ELR (cell line): ENCODE measurements at places on chromosomes 13 and 19.

DNA sequence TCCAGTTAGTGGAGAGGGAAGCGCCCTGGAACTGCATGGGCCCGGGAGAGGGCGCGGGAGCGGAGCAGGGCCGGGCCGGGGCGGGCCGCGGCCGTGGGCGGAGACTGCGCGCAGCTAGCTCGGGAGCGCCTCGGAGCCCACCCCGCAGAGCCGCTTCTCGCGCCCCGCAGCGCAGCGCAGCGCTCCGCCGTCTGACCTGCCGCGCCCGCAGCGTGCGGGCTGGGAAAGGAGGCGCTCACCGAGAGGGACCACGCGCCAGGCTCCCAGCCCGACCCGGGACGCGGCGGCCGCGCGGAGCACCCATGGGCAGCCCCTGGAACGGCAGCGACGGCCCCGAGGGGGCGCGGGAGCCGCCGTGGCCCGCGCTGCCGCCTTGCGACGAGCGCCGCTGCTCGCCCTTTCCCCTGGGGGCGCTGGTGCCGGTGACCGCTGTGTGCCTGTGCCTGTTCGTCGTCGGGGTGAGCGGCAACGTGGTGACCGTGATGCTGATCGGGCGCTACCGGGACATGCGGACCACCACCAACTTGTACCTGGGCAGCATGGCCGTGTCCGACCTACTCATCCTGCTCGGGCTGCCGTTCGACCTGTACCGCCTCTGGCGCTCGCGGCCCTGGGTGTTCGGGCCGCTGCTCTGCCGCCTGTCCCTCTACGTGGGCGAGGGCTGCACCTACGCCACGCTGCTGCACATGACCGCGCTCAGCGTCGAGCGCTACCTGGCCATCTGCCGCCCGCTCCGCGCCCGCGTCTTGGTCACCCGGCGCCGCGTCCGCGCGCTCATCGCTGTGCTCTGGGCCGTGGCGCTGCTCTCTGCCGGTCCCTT, at the start of gene MLNR:
TSS of gene MLNR (plus strand) at position 303 of the 820 bp plus-strand sequence. CDS start at position 303, 0 bp downstream.
- DNase-seq = no peak

- DNase-seq = no peak
These were observed 8.3 kb downstream of the HMGB1 start for GRCh38 chr13:30457306-30457891.

DNA sequence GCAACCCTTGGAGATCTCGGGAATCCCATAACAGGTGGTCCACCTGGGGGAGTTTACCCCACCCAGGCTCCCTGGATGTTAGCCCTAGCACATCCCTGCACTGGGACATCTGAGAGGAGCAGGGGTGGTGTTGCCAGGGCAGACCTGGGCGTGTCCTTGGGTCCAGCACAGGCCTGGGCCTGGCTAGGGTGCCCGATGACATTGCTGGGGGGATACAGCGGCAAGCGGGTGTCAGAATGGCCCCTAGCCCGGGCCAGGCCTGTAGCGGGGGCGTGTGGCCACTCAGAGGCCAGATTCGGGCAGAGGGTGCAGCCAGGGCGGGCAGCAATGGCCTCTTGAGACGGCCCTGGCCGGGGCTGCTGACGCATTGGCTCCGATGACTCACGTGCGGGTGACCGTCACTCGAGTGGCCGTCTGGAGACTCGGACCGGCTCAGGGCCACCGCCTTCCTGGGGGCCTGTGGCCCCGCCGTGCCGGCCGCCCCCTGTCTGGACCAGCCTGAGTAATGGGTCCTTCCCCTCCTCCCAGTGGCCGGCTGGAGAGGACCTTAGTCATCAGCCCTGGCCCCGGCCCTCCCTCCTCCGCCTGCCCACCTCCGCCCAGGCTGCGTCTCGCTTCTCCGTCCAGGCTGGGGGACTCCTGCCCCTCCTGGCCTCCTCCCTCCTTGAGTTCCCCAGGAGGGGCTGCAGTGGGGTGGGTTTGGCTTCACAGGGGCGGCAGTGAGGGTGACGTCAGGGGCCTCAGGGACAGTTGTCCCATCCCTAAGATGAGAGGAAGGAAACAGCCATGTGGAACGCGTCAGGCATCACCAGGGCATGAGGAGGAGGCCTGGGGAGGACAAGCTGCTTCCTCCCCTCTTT, 23.2 kb upstream of the CRTC1 start:
- peak; percentile 86 for DNase-seq

- DNase-seq = peak; percentile 61
These were observed 27.0 kb downstream of the SAE1 start for GRCh38 chr19:47157431-47158321.

DNA sequence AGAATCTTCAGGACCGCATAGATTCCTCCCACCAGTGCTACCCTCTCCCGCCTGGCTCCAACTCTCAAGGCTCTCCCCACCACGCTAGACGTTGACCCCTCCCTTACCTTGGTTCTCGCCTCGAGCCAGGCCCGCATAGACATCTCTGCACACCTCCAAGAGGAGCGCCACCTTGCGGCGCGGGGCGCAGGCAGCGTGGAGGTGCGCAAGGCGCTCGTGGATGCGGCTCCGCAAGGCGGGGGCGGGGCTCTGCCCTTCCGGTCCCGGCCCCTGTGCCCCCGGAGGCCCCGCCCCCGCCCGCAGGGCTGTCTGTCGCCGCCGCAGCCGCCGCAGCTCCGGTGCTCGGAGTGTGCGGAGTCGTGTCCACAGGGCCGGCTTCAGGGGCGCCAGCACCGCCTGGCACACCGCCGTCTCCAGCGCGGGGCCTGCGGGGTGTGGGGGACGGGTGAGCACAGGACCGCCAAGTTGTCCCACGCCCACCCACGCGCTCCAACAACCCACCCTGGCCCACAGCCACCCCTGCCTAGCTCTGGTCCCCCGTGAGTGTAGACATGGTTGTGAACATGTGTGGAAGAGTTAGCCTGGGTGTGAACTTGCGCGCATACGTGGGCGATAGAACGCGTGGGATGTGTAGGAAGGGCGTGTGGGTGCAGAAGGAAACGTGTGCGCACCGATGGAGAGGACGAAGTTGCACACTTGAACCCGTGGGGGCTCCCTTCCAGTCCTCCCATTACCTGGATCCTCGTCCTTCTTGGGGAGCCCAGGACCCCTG, 8.1 kb downstream of the RINL start:
- peak; percentile 69 for DNase-seq

DNA sequence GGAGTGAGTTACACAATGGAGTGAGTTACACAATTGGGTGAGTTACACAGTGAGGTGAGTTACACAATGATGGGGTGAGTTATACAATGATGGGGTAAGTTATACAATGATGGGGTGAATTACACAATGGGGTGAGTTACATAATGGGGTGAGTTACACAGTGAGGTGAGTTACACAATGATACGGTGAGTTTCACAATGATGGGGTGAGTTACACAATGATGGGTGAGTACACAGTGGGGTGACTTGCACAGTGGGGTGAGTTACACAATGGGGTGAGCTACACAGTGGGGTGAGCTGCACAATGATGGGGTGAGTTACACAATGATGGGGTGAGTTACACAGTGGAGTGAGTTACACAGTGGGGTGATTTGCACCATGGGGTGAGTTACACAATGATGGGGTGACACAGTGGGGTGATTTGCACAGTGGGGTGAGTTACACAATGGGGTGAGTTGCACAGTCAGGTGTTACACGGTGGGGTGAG, 52.5 kb upstream of the GAS6 start:
- peak; percentile 41 for DNase-seq

GRCh38 chr13:78192716-78193115, 274.1 kb upstream of the EDNRB start:
- DNase-seq = peak; percentile 89

- DNase-seq = peak; percentile 42
These were observed 19.3 kb downstream of the GADD45B start for GRCh38 chr19:2495130-2495641.

- no peak for DNase-seq
These were observed 28.2 kb upstream of the TMEM255B start for GRCh38 chr13:113730831-113731191.

GRCh38 chr13:113805431-113806103, 46.5 kb downstream of the TMEM255B start:
- DNase-seq = no peak

DNA sequence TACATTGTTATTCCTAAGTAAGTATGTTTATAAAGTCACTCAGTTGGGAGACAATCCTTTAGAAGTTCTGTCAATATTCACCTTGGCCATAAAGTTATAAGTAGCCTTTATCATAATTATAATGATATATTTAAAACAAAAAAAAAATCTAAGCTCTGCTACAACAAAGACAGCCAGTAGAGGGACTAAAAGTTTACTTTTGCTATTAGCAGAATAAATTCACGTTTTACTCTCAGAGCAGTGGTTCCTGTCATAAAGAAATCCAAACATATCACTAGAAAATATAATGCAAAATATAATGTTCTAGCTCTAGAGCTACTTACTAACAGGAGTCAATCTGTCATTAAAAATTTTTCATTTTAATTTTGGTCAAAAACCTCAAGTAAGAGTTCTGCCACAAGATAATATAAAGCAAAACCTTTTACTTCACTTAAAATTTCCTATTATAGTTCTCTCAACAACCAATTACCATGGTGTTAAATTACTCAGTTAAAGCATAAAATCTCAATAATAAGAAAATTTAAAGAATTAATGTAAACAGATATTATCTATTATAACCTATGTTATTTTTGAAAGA, 17.7 kb downstream of the INTS6 start:
- peak; percentile 70 for DNase-seq

- DNase-seq = no peak
These were observed 222.1 kb upstream of the OBI1 start for GRCh38 chr13:78881054-78881453.

DNA sequence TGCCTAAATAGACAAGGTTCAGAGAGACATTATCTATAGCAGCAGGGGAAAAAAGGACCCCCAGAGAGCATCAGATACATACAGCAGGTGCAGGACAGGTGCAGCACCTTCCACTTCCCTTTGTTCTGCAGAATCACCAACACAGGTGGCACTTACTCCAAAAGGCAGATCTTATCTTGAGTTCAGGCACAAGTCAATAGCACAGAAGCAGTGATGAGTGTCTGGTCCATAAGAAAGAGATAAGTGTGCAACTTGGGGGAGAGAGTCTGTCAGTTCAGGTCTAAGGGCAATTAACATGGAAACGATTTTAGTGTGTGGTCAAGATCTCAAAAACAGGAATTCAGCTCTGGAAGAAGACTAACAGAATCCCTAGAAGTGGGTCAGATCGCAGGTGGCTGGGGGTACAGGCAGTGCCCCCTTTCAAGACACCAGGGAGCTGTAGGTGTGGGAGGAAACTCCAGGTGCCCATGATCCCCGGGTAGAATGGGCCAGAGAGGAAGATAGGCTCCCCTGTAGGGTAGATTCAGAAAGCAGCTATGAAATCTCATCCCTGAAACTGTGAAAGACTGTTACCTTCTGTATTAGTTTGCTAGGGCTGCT, 40.6 kb downstream of the TNFSF11 start:
- no peak for DNase-seq

DNA sequence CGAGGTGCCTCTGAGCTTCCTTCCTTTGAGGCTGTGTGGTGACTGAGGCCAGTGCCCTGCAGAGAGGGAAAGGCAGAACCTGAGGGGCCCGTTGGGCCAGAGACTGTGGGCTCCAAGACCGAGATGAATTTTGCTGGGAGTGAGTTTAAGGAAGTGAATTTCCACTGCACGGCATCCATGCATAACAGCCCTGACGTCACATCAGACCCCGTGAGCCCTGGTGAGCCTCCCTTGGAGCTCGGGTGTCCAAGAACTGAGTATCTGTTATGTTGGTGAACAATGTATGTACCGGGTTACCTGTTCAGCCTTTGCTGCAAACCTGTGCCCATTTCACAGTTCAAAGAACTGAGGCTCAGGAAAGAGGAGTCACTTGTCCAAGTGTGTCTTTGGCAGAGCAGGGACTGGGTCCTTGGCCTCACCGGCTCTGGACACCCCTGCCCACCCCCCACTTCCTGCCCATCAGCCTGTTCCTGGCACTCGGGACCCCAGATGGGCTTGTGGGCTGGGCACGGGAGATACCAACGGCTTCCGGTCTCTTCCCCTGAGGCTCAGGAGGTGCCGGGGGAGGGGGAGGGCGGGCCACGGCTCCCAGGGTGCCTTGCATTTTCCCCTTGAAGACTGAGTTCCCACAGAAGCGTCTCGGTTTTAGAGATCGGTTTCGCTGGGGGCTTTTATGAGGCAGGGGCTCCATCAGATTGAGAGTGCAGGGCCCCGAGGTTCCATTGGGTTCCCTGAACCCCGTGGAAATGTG, 33.7 kb downstream of the NFILZ start:
- DNase-seq = no peak

- no peak for DNase-seq
These were observed 3.0 kb upstream of the AKAP8L start for GRCh38 chr19:15421721-15422260.

GRCh38 chr13:30165796-30166195, 141.6 kb downstream of the KATNAL1 start:
- no peak for DNase-seq
